ENCODE measurements at places on chromosomes 4 and X.
A peak's percentile ranks its signal among the peaks of the same experiment; 100 is the strongest.

DNA sequence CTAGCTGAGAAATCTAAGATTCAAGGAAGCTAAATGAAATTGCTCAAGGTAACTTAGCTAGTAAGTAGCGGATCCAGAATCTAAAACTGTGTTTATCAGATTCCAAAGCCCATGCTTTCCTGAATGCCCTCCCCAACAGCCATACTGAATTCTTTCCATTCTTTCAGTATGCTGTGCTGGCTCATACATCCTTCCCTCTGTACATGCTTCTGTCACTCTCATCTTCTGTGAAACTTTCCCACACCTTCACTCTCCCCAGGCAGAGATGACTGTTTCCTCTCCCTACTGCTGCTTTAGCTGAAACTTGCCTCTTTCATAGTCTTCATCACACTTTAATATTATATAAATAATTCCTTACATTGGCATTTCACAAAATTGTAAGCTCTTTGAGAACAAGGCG, 39.3 kb upstream of the SMARCAD1 start:
- DNase-seq = no peak

DNA sequence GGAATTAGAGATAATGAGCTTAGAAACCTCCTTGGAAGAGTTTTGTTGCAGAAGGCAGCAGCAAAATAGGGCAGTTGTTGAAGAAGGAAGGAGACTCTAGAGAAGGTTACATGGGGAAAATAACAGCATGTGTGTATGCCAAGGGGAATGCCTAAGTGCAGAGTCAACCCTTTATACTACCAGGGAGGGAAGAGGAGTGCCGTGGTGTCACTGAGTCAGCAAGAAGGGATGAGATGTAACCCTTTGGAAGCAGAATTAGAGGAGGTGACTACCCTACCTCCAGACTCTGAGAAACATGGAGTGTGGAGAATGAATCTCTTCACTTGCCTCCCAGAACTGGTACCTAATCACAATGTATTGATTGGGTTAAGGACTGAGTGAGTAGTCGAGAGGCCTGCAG, 6.7 kb upstream of the GABRE start:
- no peak for DNase-seq

GRCh38 chr4:127449449-127449848, 183.3 kb upstream of the INTU start:
- no peak for DNase-seq

GRCh38 chr4:168736860-168737805, 240.3 kb downstream of the PALLD start:
- no peak for DNase-seq

- DNase-seq = no peak
Measured at GRCh38 chrX:25925946-25926345, 212.2 kb upstream of the MAGEB18 start.

GRCh38 chr4:153257151-153257620, 52.9 kb downstream of the TRIM2 start:
- DNase-seq = no peak

DNA sequence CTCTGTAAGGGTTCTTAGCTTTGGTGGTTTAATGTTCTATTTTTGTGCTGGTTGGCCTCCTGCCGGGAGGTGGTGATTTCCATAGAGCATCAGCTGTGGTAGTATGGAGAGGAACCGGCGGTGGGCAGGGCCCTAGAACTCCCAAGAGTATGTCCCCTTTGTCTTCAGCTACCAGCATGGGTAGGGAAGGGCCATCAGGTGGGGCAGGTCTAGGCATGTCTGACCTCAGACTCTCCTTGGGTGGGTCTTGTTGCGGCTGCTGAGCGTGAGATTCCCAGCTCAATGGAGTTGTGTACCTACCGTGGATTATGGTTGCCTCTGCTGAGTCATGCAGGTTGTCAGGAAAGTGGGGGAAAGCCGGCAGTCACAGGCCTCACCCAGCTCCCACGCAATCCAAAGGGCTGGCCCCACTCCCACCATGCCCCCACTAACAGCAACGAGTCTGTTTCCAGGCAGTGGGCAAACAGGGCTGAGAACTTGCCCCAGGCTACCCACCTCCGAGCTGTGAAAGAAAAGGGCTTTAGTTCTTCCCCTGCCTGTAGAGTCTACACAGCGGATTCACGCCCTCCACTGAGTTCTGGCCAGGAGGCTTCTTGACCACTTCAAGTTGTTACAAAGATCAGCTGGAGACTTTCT, 235.9 kb downstream of the RPA4 start:
- DNase-seq = no peak

DNA sequence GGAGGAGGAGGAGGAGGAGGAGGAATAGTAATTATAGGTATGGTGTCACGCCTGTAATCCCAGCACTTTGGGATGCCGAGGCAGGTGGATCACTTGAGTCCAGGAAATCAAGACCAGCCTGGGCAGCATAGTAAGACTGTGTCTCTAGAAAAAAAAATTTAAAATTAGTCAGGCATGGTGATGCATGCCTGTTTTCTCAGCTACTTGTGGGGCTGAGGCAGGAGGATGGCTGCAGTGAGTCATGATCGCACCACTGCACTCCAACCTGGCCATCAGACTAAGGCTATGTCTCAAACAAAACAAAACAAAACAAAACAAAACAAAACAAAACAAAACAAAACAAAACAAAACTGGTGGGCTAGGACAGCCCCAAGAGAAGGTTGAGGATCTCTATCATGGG, 3.0 kb downstream of the STARD8 start:
- no peak for DNase-seq

- no peak for DNase-seq
Measured at GRCh38 chr4:2423695-2424094, 4.9 kb downstream of the CFAP99 start.

GRCh38 chr4:82798168-82799005, at the start of gene SCD5:
Gene SCD5 (minus strand): TSS chr4:82798796. CDS start chr4:82798537, 259 bp downstream.
- peak; percentile 19 for DNase-seq

GRCh38 chr4:39987485-39987884, 9.8 kb upstream of the PDS5A start:
- no peak for DNase-seq

GRCh38 chr4:8771666-8772065, 100.0 kb downstream of the HMX1 start:
- no peak for DNase-seq

DNA sequence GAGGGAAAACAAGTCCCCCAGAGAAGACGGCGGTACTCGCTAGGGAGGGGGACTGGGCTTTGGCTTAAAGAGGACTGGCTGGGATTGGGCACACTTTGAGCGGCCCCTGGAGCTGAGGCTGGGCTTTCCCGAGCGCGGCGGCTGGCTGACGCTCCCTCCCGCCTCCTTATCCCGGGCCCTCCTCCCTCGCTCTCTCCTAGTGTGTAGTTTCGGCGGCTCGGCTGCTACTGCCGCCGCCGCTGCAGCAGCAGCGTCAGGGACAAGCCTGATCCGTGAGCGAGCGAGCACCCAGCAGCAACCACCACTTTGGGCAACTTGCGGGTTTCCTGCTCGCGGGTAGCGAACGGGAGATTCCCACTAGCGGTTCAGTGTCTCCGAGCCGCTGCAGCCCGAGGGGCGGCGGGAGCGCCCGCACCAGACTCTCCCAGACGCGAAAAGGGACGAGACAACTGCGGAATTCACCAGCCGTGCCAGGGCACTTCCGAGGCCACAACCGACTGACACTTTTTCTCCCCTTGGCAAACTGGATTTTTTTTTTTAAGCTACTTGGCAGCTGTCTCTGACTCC, 632 bp upstream of the PCDH7 start:
- no peak for DNase-seq

DNA sequence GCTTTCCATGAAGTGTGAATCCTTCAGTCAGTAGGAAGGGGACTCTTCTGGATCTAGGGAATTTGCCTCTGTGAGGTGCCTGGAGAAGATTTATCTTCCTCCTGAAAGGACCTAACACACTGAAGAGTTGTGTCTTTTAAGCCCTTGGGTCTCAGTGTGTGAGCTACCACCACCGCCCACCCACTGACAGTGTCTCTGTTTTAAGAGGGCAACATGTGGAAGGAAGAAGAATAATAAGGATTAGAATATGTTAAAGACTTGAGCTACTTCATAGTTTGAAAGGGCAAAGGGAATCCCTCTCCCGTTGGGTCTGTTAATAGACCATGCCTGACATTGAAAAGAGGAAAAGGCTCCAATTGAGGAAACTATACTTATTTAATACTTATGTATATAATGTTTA, 64.3 kb upstream of the TLR2 start:
- DNase-seq = no peak
